ENCODE measurements at places on chromosomes 5 and 9. TPM values are rescaled to one million over a fixed set of nuclear protein-coding genes. Genes with fewer than 3 reads are reported as not detected.

DNA sequence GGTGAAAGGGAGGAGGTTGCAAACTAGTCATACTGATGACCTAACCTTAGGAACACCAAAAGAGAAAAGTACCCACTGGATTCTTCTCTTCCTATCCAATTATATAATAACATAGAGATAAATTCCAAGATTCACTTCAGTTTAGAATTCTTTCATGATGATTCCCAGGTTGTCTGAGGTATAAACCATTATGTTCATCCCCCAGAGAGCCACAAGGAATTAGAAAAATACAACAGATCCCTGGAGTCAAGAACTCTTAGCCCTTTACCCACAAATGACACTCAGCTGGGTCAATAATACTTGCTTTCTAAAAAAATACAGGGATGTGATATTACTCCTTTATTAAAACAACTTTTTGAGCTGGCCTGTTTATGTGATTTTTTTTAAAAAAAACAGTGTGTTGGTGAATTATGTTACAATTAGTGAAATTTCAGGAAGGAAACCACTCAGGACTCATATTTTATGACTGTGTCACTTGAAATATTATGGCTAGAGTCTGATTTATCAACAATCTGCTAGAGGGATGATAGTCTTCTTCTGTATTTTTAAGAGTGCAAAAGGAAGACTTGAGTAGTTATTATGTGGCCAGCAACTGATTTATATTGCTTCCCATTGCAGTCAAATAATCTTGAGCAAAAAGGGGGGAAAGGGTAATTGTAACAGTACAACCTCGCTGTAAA lies 338.2 kb downstream of the NFIB start:
- DNase-seq, result no peak
- H3K27me3 ChIP-seq, result no peaks in the 10 kb centered on the region
- no peaks in the 10 kb centered on the region for H3K4me1 ChIP-seq
- H3K4me3 ChIP-seq, result no peak overlapping the region
- no peaks in the 10 kb centered on the region for H3K36me3 ChIP-seq
- no peak overlapping the region for H3K27ac ChIP-seq

- H3K4me1 ChIP-seq, result no peaks in the 10 kb centered on the region
- no peak overlapping the region for H3K27ac ChIP-seq
- H3K27me3 ChIP-seq, result no peaks in the 10 kb centered on the region
- no peak overlapping the region for H3K4me3 ChIP-seq
Observed at GRCh38 chr5:40033411-40033810, 608.6 kb upstream of the DAB2 start.

Gene STXBP1
- total RNA-seq, result 26.0 TPM

Gene FCN2
- not detected for total RNA-seq

Gene PCDHB9
- total RNA-seq, result not detected

Measured in activated CD8-positive, alpha-beta memory T cell treated with anti-CD3 and anti-CD28 coated beads, Interleukin-2, amount 10 ng/mL, durations not matched to agents 7 days and 5 days (primary cell).